ENCODE measurements at places on chromosomes 6 and 20.

GRCh38 chr6:85006362-85006761 is 242.0 kb upstream of the TBX18 start:
- no peak for DNase-seq

- DNase-seq = no peak
These were observed 397.4 kb upstream of the PLCB4 start for GRCh38 chr20:8671370-8671961.

GRCh38 chr20:36421641-36422040 is 115.5 kb downstream of the DLGAP4 start:
- DNase-seq = no peak

- peak; percentile 18 for DNase-seq
These were observed 85.0 kb upstream of the PMEPA1 start for GRCh38 chr20:57794600-57795341.

DNA sequence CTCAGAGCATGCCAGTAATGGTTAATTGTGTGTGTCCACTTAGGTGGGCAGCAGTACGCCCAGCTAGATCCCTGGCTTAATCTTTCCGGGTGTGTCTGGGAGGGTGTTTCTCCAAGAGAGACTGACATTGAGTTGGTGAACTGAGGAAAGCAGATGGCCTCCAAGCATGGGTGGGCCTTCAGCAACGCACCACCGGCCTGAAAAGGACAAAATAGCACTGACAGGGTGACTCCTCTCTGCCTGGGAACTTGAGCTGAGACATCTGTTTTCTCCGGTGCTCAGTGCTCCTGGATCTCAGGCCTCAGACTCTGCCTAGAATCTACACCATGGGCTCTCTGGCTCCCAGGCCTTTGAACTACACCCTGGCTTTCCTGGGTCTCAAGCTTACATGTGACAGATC is 43.2 kb downstream of the C6orf118 start:
- DNase-seq = no peak

DNA sequence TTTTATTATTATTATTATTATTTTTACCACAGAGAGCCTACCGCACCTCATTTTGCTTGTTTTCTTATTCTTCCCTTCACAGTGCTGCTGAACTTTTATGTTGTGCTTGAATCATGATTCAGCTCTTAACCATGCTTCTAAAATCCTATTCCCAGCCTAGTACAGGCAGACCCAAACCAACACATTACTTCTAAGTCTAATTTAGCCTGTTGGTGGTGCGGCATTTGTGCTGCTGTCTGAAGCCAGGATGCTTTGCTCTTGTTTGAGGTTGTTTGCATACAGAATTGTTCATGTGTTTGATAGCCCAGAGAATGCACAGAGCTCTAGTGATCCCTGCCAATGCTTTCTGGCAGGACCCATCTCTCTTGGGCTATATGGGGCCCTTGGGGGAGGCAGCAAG is 213.5 kb upstream of the KCNG1 start:
- DNase-seq = no peak

- DNase-seq = no peak
These were observed 39.5 kb downstream of the CRISP1 start for GRCh38 chr6:49826743-49827406.

- DNase-seq = no peak
These were observed 6.4 kb upstream of the NCOA7 start for GRCh38 chr6:125784365-125784764.

DNA sequence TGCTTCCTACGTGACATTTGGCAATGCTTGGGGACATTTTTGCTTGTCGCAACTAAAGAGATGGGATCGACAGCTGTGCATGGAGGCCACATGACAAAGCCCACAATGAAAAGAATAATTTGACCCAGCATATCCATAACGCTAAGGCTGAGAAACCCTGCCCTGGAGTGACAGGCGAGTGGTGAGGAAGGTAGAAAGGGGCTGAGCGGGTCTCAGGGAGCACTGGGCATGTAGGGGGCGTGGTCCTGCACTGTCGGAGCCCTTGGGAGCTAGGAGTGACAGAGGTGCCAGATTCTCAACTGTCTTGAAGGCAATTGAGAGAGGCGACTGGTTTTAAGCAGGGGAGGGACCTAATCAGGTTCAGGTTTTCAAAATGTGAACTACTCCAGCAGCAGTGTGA is 13.6 kb downstream of the GGTLC1 start:
- DNase-seq = no peak

- DNase-seq = no peak
These were observed 886 bp downstream of the SDCBP2 start for GRCh38 chr20:1327827-1328679.

- no peak for DNase-seq
These were observed 174.3 kb downstream of the CDH4 start for GRCh38 chr20:61426352-61426751.

DNA sequence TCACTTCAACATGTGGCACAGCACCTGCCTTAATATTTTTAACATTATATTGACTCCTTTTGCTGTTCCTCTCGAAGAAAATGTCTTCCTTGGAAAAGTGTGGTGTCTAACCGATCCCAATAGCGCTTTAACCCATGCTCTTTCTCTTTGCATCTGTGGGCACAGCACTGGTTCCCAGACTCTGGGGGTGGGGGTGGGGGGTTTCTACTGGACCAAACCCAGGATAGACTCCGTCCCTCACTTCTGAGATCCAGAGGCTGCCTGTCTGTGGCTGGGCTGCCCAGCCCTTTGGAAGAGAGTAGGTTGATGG is 3.9 kb upstream of the ZNF292 start:
- no peak for DNase-seq

DNA sequence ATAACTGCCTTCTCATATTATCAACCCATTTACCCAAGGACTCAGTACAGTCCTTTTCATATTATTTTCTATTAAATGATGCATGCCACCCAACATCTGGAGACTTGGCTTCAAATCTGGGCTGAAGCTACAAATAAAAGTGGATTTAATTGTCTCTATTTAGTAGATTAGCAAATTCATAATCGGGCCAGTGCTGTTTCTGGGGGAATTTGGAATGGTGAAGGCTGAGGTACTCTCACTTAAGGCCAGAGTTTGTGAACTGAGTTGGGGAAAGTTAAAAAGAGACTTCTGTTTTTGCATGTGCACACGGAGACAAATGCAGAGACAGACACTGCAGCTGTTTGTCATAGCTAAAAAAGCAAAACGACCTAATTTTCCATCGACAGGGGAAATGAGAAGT is 100.9 kb downstream of the PFDN4 start:
- no peak for DNase-seq

DNA sequence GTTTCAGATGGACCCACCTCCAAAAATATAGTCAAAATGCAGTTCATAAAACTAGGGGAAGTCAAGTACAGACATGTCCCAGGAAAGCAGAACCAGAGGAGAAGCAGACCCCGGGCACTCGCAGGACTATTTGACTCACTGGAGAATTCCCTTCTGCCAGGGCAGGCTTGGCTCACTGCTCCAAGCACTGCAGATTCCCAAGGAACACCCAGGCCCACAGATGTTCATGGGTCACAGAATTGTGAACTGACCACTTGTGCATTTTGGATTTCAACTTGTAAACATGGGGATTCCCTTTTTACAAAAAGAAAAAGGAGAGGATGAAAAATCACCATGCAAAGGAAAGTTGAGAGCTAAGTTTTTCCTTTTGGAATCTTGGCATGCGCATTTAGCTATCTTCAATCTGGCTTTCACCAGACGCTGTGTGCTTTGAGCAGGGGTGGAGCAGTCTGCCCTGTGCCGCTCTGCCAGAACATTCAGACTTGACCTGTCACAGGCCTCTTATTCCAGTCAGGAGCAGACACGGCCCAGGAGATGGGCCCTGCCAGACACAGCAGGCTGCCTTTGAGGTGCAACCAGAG is 237.5 kb upstream of the TAB2 start:
- DNase-seq = peak; percentile 37

GRCh38 chr6:36929152-36929551 is 25.4 kb upstream of the PI16 start:
- DNase-seq = no peak

GRCh38 chr6:84249724-84250123 is 22.3 kb upstream of the CEP162 start:
- no peak for DNase-seq

DNA sequence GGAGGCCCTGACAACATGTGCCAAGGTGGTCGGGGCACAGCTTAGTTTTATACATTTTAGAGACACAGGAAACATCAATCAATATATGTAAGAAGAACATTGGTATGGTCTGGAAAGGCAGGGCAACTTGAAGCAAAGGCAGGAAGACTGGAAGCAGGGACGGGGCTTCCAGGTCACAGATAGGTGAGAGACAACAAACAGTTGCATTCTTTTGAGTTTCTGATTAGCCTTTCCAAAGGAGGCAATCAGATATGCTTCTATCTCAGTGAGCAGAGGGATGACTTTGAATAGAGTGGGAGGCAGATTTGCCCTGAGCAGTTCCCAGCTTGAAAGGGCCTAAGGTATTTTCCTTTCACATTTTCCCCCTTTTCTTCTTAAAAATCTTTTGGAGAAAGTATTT is 311.0 kb upstream of the RGS17 start:
- DNase-seq = no peak

DNA sequence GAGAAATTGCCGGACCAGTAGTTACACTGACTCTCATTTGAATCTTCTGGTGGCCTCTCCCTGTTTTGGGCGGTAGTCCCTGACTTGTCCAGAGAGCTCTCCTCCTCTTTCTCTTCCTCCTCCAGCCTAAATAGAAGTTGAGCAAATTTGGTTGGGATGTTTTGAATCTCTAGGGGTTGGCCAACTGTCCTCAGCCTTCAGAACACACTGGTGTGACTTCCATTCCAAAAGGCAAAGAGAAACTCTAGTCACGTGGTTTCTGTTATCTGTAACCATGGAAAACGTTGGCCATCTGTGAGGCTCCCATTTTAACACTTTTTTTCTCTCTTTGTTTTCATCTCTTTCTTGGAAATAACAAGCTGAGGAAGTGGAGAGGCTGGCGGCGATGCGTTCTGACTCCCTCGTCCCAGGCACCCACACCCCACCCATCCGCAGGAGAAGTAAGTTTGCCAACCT is 275.3 kb downstream of the TBC1D7 start:
- no peak for DNase-seq

GRCh38 chr20:46488451-46488850 is 24.9 kb downstream of the ZNF334 start:
- no peak for DNase-seq

DNA sequence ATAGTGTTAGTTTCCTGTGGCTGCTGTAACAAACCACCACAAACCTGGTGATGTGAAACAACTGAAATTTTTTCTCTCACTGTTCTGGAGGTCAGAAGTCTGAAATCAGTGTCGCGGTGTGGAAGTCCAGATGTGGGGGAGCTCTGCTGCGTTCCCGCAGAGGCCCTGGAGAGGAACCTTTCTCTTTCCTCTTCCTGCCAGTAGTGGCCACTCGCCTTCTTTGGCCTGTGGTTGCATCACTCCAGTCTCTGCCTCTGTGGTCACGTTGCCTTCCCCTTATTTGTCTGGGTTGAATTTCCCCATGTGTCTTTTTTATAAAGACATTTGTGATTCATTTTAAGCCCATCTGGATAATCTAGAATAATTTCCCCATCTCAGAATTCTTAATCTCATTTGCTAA is 295.5 kb upstream of the FLRT3 start:
- no peak for DNase-seq

DNA sequence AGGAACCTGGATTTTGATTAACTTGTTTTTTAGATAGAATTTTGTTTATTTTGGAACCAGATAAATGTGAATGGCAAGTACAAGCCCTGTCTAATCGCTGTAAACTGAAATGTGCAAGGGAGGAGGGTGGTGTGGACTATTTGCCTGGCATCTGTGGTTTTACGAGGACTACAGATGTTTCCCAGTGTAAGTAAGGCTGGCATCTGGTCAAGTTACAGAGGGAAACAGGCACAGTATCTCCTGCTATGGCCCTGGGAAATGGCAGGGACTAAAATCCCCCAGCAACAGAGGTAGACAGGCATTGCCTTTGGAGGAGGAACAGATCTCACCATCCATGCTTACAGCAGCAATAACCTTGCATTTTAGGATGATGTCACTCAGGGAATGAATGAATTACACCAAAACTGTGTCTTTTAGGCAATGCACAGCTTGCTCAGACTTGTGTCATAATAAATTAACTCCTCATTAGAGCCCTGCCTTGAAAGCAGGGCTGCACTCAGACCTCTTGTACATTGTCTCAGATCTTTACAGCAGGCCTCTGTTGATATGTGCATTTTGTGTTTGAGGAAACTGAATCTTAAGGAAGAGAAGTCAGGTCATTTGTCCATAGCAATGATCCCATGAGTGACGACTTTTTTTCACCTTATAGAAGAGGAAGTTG is 96.2 kb downstream of the TCP11 start:
- DNase-seq = no peak

DNA sequence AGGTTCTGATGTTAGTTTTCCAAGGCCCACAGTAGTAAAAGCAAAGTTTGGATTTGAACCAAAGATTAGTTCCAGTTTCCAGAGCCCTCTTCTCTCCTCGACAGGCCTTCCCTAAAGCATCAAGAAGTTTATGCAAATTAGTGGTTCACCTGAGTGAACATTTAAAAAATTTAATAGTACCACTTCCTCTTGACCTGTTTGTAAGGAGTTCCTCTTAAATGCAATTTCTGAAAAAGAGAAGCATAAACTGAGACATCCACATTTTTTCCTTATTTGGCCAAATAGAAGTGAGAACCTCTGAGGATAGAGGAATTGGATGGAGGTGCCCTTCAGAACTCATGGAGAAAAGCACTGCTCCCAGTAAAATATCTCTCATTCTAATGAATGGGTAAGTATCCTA is 1.2 kb upstream of the DSE start:
- DNase-seq = no peak

DNA sequence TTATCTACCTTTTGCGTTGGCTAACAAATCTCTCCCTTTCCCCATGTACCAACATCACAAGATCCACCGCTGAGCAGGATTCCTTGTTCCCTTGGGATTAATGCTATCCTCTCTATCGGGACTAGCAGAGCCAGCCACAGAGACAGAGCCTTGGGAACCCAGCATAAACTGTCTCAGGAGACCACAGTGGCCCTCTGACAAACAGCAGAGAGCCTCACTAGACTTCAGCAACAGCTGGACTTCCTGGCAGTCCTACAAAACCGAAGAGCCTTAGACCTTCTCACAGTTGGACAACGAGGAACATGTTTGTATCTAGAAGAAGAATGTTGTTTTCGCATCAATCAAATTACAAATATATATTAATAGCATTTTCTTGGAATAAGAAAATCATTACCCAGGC is 39.6 kb upstream of the POU5F1 start:
- no peak for DNase-seq

- DNase-seq = no peak
These were observed 22.6 kb downstream of the VSTM2L start for GRCh38 chr20:37925265-37926165.

DNA sequence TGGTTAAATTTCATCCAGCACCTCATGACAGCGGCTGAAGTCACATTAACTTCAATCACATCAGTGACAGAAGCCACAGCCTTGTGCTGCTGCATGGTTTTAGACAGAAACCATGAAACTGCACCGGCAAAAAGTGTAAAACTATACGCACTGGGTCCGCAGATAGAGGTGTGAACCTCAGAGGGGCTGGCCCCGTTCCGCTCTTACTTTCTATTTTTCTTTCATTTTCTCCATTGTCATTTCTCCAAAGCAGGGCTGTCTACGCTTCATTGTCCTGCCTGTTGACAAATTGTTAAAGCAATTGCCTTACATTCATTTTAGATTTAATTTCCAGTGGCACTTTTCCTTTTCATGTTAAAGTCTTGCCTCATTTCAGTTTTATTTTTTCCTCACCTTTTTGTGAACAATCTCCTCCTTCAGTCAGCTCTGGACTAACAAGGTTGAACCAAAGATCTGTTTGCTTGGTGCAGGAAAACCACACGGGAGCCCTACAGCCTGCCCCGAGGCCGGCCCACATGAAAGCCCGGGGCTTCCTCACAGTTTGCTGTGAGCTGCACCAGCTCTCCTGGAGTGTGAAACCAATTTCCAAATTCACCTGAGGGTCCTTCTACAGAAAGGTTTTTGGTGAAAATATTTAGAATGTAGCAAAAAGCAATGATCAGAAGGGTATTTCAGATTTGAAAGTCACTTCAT is 63.7 kb downstream of the PRR18 start:
- DNase-seq = no peak
